ENCODE measurements at places on chromosomes 16 and 17. TPM values are rescaled to one million over a fixed set of nuclear protein-coding genes. Genes with fewer than 3 reads are reported as not detected.

The TMEM256 gene
- 160 TPM for total RNA-seq

The ADPRM gene
- 13.3 TPM for total RNA-seq

The FLOT2 gene
- total RNA-seq = 66.9 TPM

The TP53TG3B gene
- total RNA-seq = not detected

The ARHGDIG gene
- total RNA-seq = not detected

The ABCA10 gene
- total RNA-seq = 1.1 TPM

The SLC2A4 gene
- not detected for total RNA-seq

The ZACN gene
- not detected for total RNA-seq

The KCNAB3 gene
- 1.2 TPM for total RNA-seq

The CX3CL1 gene
- 8.4 TPM for total RNA-seq

The KRTAP4-6 gene
- not detected for total RNA-seq

The KIF19 gene
- not detected for total RNA-seq

The CNGB1 gene
- total RNA-seq = not detected

The BHLHA9 gene
- total RNA-seq = not detected

The ABCC11 gene
- total RNA-seq = not detected

The BAIAP3 gene
- 1.4 TPM for total RNA-seq

The HOXB13 gene
- total RNA-seq = not detected

The MYH8 gene
- total RNA-seq = not detected

The DNAH17 gene
- not detected for total RNA-seq

The HSF4 gene
- 3.4 TPM for total RNA-seq

The PTX4 gene
- 0.58 TPM for total RNA-seq

The FA2H gene
- total RNA-seq = not detected

The FOXL1 gene
- total RNA-seq = 11.7 TPM

The BIRC5 gene
- 99.5 TPM for total RNA-seq

The FOXJ1 gene
- total RNA-seq = not detected

The C1QTNF8 gene
- not detected for total RNA-seq

The MVD gene
- 255 TPM for total RNA-seq

The TEKT3 gene
- not detected for total RNA-seq

The SPNS3 gene
- not detected for total RNA-seq

The ZNF205 gene
- 17.3 TPM for total RNA-seq

The TBC1D3E gene
- not detected for total RNA-seq

The BAHCC1 gene
- total RNA-seq = 6.3 TPM

The PPP1R27 gene
- not detected for total RNA-seq

The ADORA2B gene
- 65.2 TPM for total RNA-seq

The OR3A3 gene
- total RNA-seq = not detected

The SHISA9 gene
- not detected for total RNA-seq

The KRTAP1-5 gene
- 15.4 TPM for total RNA-seq

The TPPP3 gene
- 3.2 TPM for total RNA-seq

The CD7 gene
- 0.53 TPM for total RNA-seq

The STH gene
- total RNA-seq = not detected

The SUZ12 gene
- total RNA-seq = 8.4 TPM

The MSRB1 gene
- total RNA-seq = 16.8 TPM

The DBF4B gene
- total RNA-seq = 9.5 TPM

The EVPL gene
- 0.58 TPM for total RNA-seq

The HSPB9 gene
- total RNA-seq = not detected

The TMC7 gene
- under 0.01 TPM for total RNA-seq

The LAT gene
- not detected for total RNA-seq

The THUMPD1 gene
- 47.9 TPM for total RNA-seq

The KLHL10 gene
- under 0.01 TPM for total RNA-seq

The ENKD1 gene
- 15.4 TPM for total RNA-seq

The TMEM132E gene
- not detected for total RNA-seq

The KRTAP9-8 gene
- not detected for total RNA-seq

The CCL17 gene
- total RNA-seq = not detected
